ENCODE measurements at places on chromosomes 3 and 15.

DNA sequence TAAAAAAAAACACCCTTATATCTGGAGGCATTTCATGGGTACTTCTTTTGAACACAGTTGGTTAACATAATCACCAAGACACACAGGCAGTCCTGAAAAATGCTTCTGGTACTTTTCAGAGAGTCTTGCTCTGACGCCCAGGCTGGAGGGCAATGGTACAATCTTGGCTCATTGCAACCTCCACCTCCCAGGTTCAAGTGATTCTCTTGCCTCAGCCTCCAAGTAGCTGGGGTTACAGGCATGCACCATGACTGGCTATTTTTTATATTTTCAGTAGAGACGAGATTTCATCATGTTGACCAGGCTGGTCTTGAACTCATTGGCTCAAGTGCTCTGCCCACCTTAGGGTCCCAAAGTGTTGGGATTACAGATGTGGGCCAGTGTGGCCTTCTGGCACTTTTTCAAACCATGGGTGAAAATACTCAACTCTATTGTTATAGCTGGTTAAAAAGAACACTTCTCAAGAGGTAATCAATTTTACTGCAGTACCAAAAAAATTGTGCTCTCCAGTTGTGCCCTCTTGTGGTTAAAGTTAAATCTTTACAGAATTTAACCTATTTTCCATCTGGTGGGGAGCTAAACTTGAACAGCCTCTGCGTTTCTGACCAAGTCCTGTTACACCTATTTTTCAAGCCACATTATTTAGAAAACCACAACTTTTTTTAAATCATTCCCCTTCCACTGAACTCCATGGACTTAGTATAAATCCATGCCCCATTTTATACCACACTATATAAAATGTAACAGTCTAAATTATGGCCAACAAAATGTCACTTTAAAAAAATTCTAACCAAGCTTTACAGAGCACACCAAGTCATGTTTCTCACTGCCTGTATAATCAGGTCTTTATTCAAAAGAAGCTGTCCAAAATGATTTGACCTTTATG, 1.2 kb upstream of the SNAPC5 start:
- DNase-seq, result peak; percentile 57

DNA sequence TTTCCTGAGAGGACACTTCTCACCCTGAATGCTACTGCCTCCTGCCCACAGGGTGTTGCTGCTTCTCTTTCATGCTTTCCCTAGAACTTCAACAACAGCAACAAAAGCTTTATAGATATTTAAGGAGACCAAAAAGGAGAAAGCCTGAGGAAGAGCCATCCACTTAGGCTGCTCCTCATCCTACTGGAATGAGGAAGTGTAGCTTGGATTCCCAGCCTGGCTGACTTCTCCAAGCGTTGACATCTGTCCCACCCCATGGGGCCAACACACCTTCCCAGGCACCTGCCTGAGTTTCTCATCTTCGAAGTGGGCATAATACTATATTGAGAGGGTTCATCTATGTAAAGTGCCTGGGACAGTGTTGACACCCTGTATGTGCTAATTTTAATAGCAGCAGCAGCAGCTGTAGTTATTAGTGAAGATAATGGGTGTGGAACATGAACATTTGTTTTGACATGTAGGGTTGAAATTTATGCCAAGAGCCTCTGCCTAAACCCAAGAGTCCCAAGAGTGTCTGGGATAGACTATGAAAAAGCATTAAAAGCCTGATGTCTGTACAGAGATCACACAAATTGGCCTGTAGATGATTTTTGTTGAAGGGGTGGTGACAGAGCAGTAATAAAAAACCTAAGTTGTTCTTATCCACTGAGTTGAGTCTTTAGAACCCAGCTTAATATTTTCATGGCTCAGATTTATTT, 96.5 kb upstream of the PIAS1 start:
- no peak for DNase-seq

DNA sequence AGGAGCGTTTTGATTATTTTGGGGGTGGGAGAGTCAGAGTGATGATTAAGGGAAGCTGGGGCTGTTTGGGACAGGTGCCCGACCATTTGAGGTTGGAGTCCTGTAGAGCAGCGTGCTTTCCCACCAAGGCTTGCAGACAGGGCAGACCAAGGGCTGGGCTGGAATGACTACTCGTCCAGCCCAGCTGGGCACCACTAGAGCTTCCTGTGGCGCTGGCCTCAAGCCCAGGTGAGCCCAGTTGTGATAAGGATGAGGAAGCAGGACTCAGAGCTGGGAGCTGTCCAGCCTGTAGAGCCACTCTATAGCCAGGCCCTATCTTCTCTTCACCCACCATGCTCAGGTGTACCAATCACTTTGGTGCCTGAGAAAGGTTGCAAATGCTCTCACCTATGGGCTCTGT, 75.8 kb upstream of the ACAN start:
- no peak for DNase-seq

DNA sequence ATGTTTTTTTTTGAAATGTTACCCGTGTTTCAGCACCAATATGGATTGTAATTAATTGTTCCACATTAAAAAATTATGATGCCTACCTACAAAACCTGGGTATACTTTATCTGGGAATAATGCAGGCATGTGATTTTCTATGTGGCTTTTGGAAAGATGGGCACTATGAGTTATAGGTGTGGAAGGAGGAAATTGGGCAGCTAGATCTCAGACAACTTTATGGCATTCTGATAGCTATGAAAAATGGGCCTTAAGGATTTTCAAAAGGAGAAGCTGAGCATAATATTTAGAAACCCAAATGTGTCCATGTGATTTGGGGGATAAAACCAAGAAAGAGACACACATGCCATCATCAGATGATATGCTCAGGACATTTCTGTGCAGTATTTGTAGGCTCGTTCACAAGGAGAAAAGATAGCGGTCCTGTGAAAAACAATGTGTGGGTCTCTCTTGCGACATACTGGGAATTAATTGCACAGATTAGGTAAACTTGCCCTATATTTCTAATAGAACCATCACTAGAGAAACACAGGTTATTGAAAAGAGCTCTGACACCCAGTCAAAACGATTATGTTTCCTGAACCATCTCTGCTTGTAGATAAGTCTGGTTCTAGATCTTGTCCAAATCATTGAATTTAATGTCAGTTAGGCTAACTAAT, 35.3 kb downstream of the ARPP21 start:
- no peak for DNase-seq

DNA sequence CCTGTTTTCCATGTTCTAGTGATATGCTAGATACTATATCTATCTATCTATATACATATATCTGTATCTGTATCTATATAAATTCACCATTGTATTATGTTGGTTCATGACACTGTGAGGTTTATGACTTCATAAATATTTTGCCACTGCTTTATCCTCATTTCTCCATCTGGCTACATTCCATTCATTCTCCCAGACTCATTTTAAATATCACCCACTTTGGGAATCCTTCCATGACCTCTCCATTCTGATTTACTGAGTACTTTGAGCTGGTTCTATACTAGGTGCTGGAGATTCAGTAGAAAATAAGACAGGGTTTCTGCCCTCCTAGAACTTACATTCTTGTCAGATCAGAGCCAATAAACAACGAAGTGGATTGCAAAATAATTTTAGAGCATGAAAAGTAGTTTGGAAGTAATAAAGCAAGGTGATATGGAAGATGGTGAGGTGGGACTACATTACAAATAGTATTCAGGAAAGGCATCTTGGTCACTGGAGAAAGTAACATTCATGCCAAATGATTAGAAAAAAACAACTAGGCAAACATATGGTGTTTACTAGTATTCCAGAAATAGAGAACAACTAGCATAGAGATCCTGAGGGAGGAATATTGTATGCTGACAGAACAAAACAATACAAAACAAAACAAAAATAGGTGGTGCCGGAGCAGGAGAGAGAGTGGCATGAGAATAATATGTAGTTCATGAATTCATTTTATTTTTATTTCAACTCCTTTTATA, 11.6 kb upstream of the PLSCR4 start:
- DNase-seq, result no peak

DNA sequence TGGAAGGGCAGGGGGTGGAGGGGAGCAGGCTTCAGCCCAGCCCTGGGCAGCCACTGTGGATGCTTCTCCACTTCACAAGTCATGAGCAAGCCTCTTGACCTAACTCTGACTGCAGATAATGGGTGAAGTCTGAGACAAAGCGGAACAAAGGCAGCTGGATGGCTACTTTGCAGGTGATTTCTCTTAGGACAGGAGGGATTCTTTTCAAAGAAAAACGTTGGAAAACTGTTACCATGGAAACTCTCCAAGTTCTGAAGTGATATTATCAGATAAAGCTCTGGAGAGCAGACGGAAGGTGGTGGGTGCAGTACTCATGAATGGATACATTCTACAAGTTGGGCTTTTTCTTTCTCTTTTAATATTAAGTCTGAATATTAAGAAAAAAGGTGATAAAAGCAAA, 254.2 kb upstream of the SLCO3A1 start:
- no peak for DNase-seq

DNA sequence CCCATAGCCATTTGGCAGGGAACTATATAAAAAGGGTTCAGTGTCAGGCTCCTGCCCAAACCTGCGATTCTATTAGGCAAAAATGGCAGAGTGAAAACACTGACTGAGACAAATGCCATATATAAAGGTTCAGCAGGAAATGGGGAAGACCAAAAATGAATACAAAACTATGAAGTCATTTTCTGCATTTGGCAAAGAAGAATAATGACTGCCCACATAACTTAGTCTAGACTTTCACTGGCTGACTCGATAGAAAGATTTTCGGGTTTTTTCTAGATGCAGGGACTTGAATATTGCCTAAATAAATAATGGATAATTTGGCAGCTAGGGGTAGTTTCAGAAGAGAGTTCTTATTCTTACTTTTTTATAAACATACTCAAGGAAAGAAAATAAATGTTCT, 178.0 kb downstream of the TPRG1 start:
- DNase-seq, result no peak

DNA sequence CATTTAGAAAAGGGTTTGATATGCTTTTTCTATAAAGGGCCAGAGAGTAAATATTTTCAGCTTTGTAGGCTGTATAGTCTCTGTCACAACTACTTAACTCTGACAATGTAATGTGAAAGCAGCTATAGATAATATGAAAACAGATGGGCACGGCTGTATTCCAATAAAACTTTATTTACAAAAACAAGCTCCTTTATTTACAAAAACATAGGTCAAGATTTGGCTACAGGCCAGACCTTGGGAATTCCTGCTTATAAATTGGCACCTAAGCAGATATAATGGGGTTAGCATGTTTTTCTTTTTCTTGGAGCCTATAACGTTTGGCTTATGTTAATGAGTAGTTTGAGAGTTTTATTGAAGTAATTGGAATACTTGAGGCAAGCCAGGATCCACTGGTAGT, 119.4 kb upstream of the CGNL1 start:
- no peak for DNase-seq

- DNase-seq, result no peak
Observed at GRCh38 chr3:131782751-131783150, 252.1 kb downstream of the CPNE4 start.

DNA sequence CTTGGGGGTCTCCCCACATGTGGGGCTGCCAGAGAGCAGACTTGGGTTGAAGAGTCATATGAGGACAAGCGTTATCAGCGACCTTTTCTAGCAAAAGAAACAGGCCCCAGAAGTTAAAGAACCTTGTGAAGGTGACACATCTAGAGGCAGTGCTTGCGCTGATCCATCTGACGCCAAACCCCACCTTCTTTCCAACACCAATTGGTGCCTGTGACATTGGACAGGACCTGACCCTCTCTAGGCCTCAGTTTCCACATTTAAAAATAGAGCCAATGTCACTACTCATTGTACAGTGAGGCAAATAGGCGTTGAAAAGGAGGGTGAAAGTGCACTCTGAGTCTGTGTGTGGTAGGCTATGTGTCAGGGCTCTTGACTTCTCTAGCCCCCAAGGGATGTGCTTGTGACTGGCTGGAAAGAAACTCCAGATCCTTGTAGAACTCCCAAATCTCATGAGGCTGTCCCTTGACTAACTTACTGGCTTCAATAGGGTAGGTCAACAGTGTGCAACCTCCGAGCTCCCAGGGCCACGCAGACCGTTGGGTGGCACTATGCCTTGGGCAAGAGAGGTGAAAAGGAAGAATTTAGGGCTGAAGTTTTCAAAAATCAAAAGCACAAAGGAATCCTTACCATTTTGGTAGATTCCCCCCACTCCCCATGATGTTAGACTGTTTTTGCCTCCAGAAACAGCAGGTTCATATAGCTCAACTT, 666 bp upstream of the FAM219B start:
- DNase-seq, result no peak

- no peak for DNase-seq
Observed at GRCh38 chr3:146834917-146835316, 229.8 kb upstream of the PLSCR5 start.

DNA sequence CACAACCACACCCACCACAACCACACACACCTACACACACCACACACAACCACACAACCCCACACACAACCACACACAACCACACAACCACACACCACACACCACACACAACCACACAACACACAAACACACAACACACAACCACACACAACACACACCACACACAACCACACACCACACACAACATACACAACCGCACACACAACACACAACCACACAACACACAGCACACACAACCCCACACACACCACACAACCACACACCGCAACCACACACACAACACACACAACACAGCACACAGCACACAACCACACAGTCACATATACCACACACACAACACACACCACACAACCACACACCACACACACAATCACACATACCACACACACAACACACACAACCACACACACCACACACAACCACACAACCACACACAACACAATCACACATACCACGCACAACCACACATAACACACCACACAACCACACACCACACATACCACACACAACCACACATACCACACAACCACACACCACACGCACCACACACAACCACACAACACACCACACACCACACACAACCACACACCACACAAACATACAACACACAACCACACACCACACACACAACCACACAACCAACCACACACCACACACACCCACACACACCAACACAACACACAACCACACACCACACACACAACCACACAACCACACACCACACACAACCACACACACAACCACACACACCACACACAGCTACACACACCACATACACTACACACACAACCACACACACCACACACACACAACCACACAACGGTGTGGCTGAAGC, 23.7 kb downstream of the CPN2 start:
- no peak for DNase-seq

DNA sequence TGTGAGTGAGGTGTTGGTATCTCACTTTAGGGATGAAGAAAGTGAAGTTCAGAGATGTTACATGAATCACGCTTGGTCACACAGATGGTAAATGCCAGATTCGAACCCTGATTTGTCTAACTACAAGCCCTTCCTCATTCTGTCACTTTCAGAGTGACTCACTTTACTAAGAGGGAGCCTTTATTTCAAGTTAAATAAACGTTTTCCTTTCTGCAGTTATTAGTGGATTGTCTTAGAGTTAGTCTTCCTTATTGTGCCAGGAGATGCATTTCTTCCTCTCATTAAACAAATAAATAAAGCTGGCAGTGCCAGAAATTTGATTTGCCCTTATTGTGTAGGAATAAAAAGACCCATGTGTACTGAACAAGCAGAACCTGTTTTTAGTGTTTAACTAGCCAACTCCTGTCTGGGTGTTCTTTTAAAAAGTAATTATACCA, 162.5 kb downstream of the AKAP13 start:
- DNase-seq, result no peak

- DNase-seq, result peak; percentile 48
Observed at GRCh38 chr3:196569003-196569516, 600 bp downstream of the FBXO45 start.

- peak; percentile 76 for DNase-seq
Observed at GRCh38 chr15:67998599-67999133, 55.4 kb upstream of the PIAS1 start.
